ENCODE measurements at places on chromosomes 7 and 10.

DNA sequence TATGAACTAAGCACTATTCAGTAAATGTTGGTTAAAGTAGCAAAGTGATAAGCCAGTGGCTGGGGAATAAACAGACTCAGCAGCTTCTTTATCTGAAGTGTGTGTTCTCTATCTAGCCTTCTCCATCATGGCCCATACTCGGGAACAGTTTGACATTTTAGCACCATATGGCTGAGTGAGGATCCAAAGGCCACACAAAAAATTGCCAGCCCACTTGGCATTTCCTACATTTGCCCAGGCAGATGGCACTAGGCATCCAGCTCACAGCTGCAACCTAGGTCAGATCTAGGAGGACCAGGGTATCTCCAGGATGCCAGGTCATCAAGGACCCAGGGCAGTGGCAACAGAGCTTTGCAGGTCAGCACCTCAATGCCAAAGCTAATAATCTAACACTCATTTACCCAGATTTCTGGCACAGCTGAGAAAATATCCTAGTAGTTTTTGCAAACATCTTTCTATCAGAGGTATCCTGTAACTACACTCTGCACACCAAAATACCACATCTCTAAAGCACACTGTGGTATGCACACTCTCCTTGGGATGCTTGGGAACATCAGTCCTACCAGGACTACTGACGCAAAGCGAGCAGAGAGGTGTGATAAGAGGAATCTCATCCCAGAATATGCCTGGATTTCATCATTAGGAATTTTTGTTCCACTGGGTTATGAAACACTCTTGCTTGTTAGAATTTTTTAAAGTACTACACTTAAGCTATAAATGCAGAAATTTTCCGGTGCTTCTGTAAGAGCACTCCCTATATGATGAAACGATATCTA, 61.7 kb downstream of the DOCK4 start:
- no peak for DNase-seq

DNA sequence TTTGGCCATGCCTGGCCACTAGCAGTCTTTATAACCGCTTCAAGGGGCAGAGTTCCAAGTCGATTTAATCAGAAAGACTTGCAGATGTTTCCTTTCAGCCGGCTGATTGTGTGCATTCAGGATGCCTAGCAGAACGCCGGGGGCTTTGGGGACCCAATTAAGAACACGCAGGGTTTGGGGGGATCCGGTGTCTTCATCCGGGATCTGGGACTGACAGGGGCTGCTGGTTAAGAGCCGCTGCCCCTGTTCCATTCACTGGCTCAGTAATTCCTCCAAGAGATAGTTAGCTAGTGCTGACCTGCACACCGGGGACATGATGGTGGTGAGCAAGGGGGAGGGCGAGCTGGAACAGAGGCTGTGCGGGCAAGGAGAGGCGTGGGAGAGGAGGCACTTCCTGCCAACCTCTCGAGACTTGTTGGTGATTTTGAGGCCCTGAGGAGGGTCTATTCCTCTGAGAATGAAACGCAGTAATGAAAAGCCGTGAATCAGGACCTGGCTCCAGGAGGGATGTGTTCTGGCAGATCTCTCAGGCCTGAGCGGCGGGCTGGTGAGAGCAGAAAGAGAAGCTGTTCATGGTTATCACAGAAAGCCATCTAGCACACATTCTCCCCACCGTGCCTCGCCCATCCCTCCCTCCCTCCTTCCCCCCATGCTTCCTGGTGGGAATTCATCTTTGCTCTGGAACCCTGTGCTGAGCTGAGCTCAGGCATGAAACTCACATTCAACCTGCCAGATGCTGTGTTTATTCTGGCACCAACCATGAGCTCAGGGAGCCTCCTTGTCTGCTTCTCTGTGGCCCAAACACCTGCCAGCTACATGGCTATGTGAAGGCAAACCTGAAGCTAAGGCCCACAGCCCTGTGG, 152.0 kb downstream of the CCDC3 start:
- no peak for DNase-seq

- no peak for DNase-seq
These were observed 5.8 kb upstream of the AGR2 start for GRCh38 chr7:16810573-16810972.

GRCh38 chr10:80264081-80265056, 25.1 kb downstream of the MAT1A start:
- DNase-seq = no peak

- DNase-seq = peak; percentile 66
These were observed 708 bp downstream of the UBN2 start for GRCh38 chr7:139231513-139232376.

- DNase-seq = no peak
These were observed 8.2 kb downstream of the GSAP start for GRCh38 chr7:77407906-77408305.

DNA sequence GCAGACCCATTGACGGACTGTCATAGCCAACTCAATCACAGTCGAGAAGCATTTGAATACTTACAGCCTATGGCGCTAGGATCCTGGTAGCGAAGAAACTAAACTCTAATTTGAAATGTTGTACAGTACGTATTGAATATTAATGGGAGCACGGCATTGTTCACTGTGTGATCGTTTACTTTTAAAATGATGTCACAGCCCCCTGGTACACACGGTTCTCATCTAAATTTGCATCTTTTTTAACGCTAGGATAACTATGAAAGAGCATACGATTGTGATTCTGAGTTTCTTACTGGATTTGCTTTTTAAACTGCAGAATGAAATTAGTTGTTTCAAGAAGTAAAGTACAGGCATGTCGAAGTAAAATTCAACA, 895 bp upstream of the NAPEPLD start:
- no peak for DNase-seq

DNA sequence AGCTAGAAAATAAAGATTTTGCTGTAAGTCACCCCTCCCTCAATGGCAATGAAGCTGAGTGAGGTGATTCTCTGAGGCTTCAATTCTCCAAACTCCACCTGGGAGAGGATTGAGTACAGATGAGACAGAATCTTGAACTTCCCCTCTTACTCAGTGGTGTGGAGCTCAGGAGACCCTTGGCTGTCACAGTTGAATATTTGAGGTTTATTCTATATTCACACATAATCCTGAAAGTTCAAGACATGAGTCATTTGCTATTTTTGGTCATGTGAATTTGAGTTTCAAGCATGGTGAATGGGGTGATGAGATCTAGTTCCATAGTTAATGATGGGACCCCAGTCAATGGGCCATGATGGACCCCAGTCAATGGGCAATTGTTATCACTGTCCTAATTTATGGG, 13.9 kb upstream of the TECTB start:
- DNase-seq = no peak

DNA sequence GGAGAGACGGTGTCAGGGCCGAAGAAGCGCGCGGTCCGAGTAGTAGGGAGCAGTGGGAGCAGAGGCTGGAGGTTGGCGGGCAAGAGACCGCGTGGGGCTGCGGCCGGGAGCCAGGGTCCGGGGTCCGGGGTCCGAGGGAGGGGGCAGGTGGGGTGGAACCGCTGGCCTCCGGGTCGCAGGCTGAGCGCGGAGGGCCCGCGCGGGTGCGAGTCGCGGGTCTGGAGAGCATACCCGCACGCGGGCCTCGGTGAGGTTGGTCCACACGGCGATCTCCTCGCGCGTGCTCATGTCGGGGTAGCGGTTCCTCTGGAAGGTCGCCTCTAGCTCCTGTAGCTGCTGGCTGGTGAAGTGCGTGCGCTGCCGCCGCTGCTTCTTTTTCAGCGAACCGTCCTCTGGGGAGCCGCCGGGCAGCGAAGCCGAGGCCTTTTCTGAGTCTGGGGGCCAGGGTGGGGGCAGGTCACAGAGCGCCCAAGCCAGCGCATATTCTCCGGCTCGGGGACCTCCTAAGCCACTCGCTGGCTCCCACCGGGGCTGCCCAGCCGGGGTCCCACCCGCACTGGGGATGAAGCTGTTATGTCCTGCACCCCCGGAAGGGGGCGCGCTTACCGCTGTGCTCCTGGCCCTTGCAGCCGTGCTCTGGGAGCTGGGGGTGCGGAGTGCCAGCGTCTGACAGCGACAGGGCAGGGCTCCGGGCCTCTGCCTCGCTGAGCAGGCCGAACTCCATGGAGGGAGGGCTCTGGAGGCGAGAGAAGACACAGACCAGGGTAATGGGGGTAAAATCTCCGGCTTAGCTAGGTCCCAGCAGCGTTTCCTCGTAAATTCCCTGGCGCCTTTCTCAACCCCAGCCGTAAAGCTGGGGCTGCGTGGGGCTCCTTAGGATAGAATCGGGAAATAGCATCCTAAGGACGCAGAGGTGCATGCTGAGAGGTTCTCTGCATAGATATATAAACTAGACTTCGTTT, 5.5 kb downstream of the ELOVL3 start:
- DNase-seq = no peak

GRCh38 chr10:116256752-116257259, 16.2 kb downstream of the GFRA1 start:
- no peak for DNase-seq

GRCh38 chr7:44445986-44446671, 44.3 kb downstream of the NUDCD3 start:
- peak; percentile 27 for DNase-seq

GRCh38 chr10:102119417-102120141, 589 bp downstream of the LDB1 start:
- DNase-seq = peak; percentile 38

DNA sequence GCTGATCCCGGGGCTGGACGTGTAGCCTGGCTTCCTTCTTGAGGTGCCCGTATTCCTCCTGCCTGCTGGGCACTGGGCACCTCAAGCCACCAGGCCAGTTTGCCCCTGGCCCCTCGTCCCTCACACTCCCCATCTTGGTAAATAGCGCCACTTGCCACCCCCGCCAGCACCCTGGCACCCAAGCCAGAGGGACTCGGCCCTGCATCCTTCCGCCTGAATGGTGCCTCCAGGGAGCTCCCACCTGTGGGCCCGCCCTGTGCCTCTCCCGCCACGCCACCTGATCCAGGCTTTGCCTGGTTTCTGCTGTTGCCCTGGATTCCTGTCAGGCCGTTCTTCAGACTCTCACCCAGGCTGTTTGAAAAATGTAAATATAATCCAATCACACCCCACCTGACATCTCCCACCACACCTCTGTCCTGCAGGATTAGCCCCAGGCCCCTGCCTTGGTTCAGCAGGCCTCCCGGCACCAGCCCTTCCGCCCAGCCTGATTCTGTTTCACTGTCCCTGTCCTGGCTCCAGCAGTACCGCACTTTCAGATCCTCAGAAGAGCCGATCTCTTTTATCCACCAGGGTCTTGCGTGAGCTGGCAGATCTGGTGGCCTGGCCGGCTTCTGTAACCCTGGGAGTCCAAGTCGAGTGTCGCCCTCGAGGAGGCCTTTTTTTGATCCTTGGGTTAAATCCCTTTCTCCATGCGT, 33.8 kb downstream of the WIPI2 start:
- DNase-seq = no peak

GRCh38 chr10:99880080-99880835, 97.8 kb downstream of the ABCC2 start:
- no peak for DNase-seq

All from C1 segment of cervical spinal cord (tissue), 14 donors.